ENCODE measurements at places on chromosomes 12 and 14.
A peak's percentile ranks its signal among the peaks of the same experiment; 100 is the strongest.

DNA sequence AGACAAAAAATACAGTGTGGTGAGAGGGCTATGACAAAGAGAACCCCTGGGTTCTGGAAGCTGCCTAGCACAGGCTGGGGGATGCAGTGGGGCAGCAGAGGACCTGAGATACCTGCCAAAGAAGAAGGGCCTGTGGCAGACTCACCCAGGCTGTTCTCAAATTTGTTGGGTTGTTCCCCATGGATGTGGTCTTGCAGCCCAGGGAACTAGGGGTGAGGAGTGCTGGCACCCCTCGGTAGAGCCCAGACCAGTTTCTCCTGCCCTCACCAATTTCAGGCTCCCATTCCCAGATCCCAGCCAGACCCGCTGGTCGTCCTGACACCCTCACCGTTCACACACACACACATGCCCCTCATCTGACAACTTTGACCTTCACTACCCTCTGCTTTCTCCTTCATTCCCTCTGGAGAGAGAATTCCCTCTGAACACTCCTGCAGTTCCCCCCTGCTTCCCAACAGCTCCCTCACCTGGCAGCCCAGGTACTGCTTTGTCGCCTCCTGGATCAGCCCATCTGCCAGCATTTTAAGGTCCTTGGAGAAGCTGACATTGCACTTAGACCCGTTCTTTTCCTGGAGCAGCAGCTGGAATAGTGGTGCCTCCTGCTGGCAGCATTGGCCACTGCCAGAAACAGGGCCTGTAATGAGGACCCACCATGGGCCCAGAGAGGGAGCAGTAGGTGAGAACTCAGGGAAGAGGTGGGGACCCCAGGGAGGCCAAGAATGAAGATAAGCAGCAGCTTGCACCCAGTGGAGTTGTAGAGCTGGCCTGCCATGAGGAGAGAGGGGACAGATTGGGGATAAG lies 5.9 kb upstream of the GDF11 start:
- no peak for DNase-seq

DNA sequence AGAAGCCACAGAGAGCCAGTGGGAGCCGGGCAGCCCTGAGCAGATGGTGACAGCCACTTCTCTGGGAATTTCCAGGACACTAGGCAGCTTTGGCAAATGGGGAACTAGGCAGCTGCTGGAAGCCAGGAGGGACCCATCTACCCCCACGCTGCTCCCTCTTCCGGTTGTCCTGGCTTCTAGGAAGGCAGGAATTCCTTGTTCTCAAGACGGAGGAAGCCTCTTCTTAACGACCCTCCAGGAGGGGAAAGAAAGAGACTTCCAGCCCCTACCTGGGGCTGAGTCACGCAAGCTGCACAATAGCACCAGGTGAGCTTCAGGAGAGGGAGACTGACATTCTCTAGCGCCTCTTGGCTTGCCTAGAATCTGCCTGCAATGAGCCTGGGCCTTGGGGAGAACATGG lies 141.5 kb downstream of the ANO2 start:
- no peak for DNase-seq

GRCh38 chr12:106774808-106775524 lies 484 bp downstream of the RIC8B start:
- DNase-seq = no peak

- no peak for DNase-seq
Measured at GRCh38 chr14:56131004-56131864, 13.0 kb downstream of the PELI2 start.

DNA sequence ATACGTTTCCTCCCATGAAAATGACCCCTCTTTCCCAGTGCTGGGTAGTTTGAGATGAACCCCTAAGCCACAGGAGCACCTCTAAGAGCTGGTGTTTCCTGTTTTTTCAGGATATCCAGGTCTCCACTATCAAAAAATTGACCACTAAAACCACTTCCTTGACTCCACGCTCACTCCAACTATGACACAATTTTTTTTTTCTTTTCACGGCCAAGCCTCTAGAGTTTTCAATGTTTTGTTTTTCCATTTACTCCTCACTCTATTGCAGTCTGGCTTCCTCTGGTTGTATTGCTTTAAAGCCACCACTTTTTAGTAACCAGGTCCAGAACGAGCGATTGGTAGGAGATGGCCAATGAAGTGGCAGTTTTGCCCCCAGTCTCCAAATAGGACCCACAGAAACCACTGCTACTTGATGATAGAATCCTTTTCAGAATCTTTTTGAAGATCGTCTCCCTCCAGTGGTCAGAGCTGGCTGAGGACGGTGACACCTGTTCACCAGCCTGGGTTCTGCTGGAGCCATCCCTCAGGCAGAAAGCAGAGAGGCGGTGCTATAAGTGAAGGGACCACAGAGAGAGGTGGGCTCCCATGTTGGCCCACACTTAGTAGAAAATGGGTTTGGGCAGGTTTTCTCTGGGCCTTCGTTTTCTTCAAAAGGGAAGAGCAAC lies 454.4 kb downstream of the VRK1 start:
- DNase-seq = no peak

GRCh38 chr12:51906430-51907082 lies 748 bp upstream of the ACVRL1 start:
- DNase-seq = no peak

DNA sequence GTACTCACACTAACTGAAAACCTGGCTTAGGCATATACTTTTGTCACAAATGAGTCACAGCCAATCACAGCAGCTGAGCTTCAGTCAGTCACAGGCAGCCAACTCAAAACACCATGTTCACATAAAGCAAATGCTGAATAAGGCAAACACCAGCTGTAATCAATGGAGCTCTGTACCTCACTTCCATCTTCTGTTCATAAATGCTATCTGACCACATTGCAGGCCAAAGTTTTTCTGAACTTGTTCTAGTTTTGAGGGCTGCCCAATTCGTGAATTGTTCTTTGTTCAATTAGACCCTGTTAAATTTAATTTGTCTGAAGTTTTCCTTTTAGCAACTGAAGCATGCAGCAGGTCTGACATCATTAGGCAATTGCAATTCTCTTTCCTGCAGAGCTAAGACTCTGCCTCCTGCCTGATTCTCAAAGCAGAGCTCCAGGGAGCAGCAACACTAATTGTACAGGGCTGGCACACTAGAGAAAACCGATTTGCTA lies 129.9 kb downstream of the WIF1 start:
- no peak for DNase-seq

DNA sequence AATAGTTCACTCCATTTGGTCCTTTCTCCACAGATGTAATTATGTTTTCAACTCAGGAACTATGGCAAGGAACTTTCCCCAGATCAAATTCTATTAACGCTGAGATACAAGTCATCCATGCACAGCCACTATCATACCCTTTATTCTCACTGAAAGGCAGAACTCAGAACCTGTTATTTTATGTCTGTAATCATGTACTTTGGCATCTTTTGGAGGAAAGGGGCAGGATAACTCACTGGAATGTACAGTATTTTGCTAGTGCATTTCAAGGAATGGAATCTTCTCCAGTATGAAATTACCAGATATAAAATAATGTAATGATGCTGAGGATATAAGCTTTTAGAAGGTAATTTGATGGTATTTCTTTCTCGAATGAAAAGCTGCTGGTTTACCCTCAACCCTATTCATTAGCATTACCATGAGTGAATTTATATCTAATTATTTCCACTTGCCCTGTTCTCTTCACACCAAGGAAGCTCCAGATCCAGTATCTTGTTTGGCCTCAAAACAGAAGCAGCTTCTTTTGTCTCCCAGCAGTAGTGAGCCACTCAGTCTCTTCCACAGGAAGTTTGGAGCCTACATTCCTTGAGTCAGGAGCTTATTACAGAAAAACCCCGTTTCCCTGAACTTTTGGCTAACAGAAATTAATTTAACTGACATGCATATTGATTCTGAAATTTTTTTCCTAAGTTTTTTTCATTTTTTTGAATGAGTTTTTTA lies 10.0 kb upstream of the AMHR2 start:
- DNase-seq = no peak

DNA sequence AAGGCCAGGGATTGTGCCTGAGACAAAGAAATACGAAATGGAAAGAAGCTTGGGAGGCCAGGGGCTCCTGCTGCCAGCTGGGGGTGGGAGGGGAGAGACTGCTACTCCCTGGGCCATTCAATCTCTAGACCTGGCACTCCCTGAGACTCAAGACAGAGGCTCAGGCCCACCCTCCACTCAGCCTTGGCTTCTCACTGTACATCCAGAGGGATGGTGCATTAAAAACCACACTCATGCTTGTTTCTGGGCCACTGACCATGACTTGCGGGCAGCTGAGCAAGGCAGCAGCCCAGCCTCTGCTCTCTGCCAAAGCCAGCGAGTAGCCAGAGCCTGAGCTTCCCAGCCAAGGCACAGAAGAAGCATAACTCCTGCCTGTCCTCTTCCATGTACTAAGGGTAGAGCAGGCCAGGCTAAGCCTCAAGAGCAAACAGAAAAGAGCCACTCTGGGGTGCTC lies 41.5 kb downstream of the PITPNM2 start:
- no peak for DNase-seq

DNA sequence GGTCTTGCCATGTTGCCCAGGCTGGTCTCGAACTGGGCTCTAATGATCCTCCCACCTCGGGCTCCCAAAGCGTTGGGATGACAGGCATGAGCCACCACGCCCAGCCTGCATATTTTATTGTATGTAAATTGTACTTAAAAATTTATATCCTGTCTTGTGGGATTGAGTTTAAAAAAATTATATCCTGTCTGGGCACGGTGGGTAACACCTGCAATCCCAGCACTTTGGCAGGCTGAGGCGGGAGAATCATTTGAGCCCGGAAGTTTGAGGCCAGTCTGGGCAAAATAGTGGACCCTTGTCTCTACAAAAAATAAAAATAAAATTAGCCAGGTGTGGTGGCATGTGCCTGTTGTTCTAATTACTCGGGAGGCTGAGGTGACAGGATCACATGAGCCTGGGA lies 13.9 kb upstream of the CEBPE start:
- DNase-seq = no peak

- no peak for DNase-seq
Measured at GRCh38 chr12:10115890-10116289, 14.1 kb downstream of the CLEC7A start.

DNA sequence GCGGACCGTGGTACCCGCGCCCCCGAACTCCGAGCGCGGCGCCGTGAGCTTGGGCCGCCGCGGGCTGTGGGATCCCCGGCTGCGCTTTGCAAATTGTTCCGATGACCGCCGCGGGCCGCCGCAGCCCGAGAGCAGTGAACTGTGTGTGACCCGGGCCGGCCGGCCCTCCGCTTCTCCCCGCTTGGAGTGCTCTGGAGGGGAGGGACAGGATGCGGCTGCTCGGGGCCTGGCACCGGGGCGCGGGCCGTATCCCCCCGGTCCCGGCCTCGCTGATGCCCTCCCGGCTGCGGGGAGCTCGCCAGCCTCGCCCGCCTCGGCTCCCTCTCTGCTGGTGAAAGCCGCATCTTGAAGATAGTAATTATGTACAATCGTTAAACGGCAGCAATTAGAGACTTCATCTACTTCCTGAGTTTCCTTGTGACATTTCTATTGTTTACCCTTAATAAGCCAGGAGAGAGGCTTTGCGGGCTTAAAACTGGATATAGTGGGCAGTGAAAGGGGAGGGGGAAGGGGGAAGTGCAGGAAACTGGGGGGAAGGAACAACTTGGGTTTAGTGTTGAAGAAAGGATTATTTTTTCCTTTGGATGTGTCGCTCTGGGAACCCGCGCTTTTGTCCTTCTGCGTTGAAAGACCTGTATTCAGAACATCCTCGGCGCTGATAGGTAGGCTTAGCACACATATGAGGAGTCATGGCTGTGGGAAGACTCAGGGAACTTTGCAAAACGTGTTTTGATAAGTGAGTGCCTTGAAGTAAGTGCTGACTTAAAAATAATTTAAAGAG lies 1.2 kb downstream of the PELI2 start:
- DNase-seq = no peak

GRCh38 chr14:50085570-50086320 lies 30.6 kb downstream of the VCPKMT start:
- peak; percentile 22 for DNase-seq

GRCh38 chr12:122979001-122979907 lies 1.2 kb upstream of the ARL6IP4 start:
- DNase-seq = no peak

DNA sequence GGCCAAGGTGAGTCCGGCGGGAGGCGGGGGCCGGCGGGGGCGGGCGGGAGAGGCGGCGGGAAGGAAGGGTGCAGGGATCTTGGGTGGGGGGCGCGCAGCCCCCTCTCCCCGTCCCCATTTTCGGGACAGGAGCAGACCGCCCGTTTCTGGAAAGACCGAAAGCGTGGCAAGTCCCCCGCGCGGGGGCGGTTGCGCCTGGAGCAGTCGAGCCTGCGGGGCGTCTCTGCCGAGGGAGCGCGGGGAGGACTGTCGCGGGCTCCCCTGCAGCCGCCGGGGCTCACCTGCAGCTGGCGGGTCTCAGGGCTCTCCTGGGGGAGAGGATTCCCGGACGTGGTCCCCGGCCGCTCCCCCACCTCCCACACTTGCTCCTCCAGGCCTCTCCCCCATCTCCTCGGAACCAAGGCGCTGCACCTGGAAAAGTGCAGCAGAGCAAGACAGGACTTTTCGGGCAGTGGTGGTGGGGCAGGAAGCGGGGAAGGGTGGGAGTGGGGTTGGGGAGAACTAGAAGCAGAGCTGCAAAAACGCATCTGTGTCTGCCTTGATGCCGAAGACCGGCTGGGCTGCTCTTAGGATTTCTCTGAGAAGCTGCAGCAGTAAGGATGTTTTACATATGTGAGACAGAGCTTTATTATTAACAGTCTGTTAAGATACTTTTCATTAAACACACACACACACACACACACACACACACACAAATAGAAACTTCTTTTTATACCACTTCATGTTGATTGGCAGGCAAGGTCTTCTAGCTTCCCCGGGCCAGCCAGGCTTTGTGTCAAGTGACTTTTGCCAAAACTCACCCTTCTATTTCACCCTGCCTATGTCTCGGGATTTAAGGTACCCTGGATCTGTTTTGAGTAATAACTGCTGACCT lies 677 bp downstream of the C12orf75 start:
- no peak for DNase-seq

DNA sequence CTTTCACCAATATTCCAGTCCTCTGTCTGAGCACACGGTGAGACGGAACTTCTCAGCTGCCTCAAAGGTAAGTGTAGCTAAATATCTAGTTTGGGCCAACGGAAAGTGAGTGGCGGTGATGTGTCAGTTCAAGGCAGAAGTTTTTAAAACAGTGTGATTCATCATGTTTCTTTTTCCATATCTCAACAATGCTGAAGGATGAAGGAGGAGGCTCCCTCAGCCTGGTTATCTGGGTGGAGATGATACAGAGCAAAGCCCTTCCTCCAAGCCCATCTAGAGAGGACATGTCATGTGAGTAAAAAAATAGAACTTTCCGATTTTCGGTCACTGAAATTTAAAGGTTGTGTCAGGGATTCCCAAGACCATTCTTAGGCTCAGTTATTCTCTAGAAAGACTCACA lies 13.1 kb upstream of the ANP32D start:
- DNase-seq = no peak

GRCh38 chr14:89418452-89418851 lies 1.4 kb upstream of the FOXN3 start:
- no peak for DNase-seq

DNA sequence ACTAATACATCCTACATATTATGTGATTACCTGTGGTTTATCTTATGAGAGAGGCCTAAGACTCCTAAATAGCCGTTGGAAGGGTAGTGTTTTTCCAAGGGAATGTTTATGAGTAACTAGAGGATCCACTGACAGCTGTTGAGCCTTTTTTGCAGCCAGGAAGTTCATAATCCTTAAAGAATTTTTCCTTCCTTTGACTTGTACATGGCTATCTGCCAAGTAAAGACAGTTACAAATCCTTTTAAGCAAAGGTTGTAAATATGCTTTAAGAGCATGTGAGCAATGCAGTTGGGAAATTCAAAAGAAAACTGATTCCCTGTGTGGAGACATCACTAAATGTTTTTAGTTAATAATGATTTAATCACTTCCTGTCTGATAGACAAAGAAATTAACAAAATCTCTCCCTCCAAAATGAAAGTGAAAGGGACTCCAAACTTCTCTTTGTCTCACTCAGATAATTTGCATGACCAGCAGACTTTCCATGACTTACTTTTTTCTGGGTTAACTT lies 333.8 kb downstream of the PDZRN4 start:
- DNase-seq = no peak

Measured in activated CD8-positive, alpha-beta memory T cell treated with anti-CD3 and anti-CD28 coated beads for 4 hours (primary cell).